ENCODE measurements at places on chromosomes 13 and 19.

- DNase-seq: peak; percentile 70
Measured at GRCh38 chr19:11798391-11799330, at the start of gene ZNF491. Gene ZNF491 (plus strand): TSS chr19:11798523. CDS start chr19:11805954, 7,431 bp downstream.

DNA sequence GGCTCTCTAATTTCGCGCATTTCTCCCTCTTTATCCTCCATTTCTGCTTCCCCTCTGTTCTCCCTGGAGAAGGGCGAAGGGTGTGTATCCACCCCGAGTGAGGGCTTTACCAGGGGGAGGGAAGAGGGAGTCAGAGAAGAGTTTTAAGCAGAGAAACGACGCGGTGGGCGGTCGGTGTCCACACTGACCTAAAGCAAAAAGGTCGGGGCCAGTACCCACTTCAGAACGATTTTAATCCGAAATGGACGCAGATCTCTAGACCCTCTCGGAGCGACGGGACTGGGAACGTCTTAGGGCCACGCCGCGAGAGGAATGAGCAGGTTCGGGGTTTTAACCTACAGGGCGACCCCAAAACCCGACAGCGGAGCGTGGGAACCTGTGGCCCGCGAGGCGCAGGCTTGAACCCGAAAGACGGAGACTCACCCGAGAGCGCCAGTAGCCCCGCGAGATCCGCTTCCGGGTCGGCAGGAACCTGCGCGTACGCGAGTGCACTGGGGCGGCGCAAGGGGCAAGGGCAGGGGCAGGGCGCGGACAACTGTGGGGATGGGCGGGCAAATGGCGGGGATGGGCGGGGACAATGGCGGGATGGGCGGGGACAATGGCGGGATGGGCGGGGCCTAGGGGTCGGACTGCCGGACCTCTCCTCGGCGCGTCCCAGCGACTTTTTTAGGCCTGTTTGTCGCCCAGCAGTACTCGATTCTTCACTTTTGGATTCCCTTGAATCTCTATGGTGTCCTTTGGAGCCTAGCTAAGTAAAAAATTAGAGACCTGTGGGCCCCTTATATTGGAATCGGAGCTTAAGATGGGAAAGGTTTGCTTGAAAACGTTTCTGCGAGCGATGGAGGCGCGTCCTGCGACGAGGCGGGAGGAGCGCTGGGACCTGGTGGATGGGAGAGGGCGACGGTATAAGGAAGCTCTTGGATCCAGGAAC lies at the start of gene ZNF677:
Gene ZNF677 (minus strand): TSS at position 463 of the 931 bp plus-strand sequence. CDS start 3,323 bp downstream, outside the sequence.
- peak; percentile 70 for DNase-seq

- no peak for DNase-seq
Measured at GRCh38 chr13:51804295-51805172, 571 bp upstream of the DHRS12 start.

GRCh38 chr19:39084732-39085080 lies 538 bp downstream of the ACP7 start:
- DNase-seq: no peak

GRCh38 chr19:13978351-13979243 lies 26.3 kb downstream of the DCAF15 start:
- no peak for DNase-seq

DNA sequence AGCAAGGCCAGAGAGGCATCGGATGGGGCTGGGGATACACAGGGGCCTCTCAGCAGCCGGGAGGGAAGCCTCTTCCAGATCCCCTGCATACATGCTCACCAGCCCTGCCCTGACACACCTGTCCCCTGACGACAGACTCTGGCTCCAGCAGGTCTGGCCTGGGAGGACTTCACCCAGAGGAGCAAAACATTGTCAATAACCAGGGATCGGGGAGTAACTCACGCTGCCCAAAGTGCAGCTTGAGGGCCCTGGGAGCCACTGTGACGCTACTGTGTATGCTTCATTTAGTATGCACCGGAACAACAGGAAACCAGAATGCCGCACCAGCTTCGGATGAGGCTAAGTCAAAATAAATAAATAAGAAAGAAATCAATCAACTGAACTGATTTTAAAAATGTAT lies 12.4 kb upstream of the CD22 start:
- no peak for DNase-seq

DNA sequence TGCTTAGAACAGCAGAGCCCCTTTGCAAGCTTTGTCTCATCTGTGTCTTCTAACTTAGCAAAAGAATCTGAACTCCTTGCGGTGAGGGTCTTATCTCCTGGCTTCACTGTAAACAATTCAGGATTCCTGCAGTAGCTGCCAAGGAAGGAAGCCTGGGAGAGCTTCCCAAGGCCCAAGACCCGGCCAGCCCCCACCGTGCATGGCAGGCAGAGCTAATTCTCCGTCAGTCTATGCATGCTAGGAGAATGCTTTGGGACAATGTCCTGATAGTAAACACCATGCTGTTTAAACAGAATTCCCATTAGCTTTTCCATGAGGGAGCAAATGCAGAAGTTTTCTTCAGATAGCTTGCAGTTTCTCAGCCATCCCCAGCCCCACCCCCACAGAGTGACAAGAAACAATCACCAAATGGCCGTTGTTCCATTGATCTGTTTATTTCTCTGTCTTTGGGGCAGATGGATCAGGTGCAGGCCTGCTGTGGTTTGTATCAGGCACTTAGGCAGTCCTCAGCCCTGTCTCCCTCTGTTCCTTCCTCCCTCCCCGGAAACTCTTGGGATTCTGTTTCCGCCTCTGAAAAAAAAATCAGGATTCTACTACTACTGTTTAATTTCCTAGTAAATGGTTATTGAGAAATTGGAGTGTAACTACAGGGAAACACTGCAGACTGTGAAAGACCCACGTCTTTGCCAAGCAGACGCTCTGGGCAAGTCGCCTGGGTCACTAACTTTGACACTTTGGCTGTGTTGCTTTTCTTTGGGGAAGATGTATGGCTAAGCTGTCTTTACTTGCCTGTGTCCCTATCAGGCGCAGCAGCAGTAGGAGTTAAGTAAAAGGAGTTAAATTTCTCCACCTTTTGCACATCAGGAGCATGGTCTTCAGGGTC lies 40.7 kb upstream of the SPATA13 start:
- no peak for DNase-seq

GRCh38 chr19:48362716-48363499 lies 832 bp downstream of the TMEM143 start:
- DNase-seq: peak; percentile 76

- DNase-seq: no peak
Measured at GRCh38 chr19:47005873-47006272, 13.8 kb upstream of the NPAS1 start.

- DNase-seq: no peak
Measured at GRCh38 chr19:3186160-3186688, 494 bp downstream of the NCLN start.

DNA sequence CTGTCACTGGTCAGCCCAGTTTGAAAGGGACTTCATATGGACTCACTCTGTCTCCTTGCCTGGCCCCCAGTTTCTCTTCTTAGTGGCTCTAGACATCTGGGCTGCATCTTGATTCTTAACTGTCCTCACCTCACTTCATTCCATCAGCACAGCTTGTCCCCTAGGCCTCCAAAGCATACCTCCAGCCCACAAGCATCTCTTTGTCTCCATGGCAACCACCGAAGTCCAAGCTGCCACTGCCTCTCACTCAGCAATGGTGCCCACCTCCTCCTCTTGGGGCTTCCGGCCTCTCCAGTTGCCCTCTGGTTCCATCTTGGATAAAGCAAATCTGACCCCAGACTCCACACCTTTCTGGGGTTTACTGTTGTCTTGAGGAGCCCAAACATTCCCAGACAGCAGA lies 9.9 kb upstream of the KLHL26 start:
- no peak for DNase-seq

DNA sequence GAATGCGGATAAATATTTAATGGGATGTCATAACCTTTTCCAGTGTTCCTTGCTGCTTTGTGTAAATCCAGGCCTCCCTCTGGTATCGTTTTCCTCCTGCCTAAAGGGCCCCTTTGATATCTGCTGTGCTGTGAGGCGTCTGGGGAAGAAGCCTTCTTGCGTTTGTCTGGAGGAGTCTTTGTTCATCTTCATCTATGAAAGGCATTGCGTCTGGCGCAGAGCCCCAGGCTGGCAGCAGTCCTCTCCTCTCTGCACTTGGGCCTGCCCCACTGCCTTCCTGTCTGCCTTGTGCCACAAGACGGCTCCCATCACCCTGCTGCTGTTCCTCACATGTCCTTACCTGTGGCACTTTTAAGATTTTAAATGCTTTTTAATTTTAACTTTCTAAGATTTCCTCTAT lies 9.8 kb downstream of the PROZ start:
- DNase-seq: no peak
